ENCODE measurements at places on chromosomes 6 and 20. TPM values are rescaled to one million over a fixed set of nuclear protein-coding genes. Genes with fewer than 3 reads are reported as not detected.

DNA sequence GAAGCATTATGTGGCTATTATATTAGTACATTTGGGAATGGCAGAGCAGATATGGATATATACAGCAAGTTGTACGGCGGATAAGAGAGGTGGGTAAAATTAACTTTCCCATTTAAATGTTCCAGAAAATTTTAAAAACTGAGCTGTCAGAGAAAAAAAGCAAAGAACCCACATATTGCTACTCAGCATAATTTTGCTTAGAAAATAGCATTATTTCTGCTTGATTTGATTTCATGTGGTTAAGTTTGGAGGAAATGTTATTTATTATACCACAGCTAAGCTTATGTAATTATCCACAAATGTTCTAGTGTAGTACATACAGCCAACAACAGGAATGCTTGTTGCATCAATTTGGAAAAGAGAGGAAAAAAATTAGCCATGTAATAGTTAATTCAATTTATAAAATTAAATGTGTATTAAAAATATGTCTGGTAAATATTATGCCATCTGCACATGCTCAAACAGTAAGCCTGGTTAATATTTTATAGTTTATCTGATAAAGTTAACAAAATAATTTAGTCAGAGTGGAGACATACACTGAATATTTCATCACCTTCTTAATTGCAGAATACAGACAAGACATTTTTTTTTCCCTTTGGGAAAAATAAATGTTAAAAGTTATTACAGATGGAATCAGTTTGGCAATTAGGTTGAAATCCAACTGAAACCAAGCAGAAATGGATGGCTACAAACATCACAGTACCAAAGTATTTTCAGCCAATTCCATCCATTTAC, 172.1 kb upstream of the ID4 start:
- no peak for DNase-seq

The OPN5 gene
- not detected for total RNA-seq

- no peak for DNase-seq
Measured at GRCh38 chr6:108105571-108105970, 31.0 kb upstream of the OSTM1 start.

- DNase-seq, result no peak
Measured at GRCh38 chr6:53536561-53536960, 8.3 kb downstream of the GCLC start.

The GSTA2 gene
- total RNA-seq, result not detected

The MOXD1 gene
- total RNA-seq, result not detected

DNA sequence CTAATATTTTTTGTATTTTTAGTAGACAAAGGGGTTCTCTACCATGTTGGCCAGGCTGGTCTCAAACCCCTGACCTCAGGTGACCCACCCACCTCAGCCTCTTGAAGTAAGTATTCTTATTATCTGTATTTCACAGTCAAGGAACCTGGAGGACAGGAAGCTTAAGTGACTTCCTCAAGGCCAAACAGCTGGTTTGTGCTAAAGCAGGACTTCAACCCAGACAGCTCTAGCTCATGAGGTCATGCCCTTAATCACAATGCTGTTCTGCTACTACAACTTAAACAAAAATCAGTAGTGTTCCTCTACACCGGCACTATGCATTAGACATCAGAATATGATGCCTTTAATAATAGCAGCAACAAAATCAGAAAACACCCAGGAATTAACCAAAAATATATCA, 168.9 kb downstream of the ADGB start:
- no peak for DNase-seq

DNA sequence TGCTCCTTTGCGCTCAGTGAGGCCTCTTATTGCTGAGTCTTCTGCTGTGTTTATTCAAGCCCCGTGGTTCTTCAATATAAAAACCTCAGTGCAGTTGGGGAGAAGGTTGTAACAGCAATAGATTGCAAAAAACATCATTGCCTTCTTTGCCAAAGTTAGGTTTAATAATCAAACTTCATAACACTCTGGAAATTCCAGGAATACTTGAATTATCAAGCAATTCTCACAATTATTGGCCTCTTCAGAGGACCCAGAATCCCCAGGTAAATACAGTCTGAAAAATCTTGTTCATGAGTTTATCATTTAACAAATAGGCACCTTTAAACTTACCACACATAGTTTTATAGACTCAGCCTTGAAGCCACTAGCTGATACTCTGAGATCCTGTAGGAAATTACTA, 213.6 kb downstream of the OGFRL1 start:
- DNase-seq, result no peak

DNA sequence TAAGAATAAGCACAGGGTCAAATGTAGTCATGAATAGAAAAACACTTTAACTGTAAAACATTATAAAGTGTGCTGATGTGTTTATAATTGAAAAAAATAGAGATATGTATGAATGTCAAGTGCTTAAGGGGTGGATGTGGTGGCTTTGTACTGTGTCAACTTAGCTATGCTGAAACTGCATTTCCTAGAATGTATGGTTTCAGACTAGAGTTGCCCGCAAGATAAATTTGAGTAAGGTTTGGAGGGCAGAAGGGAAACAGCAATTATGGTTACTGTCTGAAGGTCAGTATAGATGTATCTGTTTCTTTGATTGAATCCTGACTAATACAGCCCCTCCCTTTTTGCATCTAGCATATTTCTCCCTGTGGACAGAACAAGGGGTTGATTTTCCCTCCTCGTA, 288.1 kb upstream of the MOCS1 start:
- no peak for DNase-seq

DNA sequence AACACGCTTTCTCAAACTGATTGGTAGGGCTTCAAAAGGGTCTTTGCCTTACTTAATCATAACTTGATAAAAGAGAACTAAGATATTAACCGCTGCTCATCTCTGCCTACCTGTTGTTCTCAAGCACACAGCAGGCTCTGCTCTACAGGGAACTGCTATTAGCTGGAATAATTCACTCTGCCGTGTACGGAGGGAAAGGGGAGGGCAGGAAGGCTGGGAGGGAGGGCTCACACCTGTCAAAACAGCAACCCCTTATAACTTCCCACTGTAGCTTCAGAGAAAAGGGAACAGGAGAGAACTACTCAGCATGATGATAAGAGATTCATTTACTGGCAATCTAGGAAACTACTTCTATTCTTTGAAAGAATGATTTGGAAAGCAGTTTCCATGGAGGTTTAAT, 75.1 kb downstream of the ZMYND8 start:
- no peak for DNase-seq

DNA sequence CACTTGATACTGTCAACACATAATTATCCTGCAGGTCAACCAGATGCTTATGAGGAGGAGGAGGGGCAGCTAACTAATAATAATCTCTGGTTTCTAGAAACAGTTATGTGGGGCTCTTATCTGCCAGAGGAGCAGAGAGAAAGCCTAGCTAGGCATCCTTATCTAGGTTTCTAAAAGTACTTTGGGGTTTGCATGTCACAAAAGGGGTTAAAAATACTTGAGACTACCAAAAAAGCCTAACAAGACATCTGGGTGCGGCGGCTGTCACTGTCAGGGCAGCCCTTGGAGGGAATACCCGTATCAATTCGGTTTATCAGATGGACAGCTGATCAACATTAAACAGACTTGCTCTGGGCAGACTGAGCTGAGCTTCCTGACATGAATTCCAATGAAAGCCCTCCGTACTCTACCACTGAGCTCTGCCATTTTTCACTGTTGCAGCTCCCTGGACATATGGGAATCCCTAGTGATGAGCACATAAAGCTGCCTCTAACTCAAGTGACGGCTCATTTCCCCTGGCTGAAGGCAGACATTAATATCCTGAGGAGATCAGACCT, 166.6 kb downstream of the PDSS2 start:
- DNase-seq, result no peak

GRCh38 chr6:63352069-63352543, 32.3 kb upstream of the LGSN start:
- no peak for DNase-seq
